CD4-positive, alpha-beta T cell treated with Interleukin-15 for 4 hours (primary cell): ENCODE measurements at places on chromosomes 2 and 18.
A peak's percentile ranks its signal among the peaks of the same experiment; 100 is the strongest.

GRCh38 chr2:124646166-124646815 lies 621.2 kb downstream of the CNTNAP5 start:
- no peak for DNase-seq

- no peak for DNase-seq
Observed at GRCh38 chr2:37819186-37819585, 105.9 kb upstream of the RMDN2 start.

DNA sequence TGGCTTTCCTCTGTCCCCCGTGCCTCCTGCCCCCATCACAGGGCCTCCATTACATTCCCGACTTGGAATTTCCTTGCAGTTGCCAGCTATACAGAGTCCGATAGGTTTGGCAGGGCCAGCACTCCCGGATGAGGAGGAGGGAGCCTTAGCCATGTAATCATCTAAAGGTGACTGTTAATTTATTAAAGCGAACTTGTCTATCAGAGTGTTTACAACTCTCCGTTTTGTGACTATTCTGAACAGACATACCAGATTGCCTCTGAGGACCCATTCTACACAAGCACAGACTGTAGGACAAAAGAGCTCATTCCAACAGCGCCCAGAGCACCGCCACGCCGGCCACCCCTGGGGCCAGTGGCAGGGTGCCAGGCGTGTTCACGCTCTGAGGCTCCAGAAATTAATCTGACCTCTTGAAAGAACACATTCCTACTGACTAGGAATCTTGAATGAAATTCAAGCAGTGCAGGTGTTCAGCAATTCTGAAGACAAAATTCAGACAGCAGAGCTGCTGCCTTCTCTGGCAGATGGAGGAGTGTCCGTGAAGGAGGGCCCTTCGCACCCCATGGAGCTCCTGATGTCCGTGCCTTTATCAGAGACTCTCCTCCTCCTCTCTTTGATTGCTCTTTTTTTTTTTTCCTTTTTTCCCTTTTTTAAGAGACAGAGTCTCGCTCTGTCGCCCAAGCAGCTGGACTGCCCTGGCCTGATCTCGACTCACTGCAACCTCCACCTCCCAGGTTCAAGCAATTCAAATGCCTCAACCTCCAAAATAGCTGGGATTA lies 58.1 kb upstream of the RALBP1 start:
- no peak for DNase-seq

DNA sequence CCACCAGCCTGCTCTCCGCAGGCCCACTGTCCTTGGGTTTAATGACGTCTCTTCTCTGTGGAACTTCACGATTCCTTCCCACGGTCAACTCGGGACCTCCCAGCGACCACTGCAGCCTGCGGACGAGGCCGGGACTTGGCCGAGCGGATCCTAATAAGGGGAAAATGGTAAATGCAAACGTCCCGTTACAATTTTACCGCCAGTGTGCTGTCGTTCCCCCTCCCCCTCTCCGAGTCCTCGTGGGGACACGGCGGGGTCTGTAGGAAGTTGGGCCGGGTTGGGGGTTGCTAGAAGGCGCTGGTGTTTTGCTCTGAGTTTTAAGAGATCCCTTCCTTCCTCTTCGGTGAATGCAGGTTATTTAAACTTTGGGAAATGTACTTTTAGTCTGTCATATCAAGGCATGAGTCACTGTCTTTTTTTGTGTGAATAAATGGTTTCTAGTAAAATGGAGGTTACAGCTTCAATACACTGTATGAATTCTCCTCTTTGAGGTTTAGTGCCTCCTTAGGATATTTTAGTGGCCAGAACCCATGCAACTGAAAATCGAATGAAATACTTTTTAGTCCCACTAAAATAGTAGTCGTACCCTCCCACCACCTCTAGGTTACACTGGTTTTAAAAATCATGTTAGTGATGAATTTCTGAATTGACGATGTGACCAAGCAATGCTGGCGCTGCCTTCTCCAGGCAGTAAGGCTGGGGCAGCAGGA lies 2.3 kb downstream of the HOXD11 start:
- DNase-seq: no peak

GRCh38 chr2:182247831-182248230 lies 179.0 kb downstream of the PDE1A start:
- no peak for DNase-seq

- no peak for DNase-seq
Observed at GRCh38 chr18:73884868-73885267, 262.8 kb downstream of the FBXO15 start.

DNA sequence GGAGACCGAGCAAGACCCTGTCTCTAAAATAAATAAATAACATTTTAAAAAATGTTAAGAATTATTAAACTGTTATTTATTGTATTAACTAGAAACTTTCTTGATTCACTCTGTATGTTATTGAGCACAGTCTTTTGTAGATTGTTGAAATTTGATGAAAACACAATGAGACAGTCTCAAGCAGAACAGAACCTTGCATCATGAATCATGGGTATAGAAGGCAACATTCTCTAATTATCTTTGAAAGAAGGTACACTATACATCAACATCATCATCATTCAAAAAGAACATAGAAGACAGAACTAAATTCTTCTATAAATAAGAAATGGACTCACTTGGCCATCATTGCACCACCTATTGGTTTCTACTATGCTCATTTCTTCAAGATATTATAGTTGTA lies 67.7 kb downstream of the SLC8A1 start:
- DNase-seq: no peak

- DNase-seq: no peak
Observed at GRCh38 chr18:63378919-63379638, 12.1 kb upstream of the KDSR start.

DNA sequence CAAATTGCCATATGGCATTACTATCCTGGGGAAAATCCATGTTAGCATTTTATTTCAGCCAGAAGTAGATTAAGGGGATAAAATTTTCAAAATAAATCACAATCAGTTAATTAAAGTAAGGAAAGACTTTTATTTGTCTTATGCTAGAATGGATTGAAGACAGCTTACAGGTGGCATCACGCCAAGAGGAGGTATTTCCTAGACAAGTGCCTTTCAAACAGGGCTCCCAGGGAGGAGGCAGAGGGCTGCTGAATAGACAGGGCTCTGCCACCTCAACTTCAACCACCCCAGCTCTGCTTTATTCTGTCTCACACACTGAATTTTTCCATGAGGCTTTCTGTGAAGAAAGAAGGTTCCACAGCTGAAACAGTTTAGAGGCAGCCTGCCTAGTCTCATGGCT lies 12.2 kb downstream of the CCDC68 start:
- DNase-seq: no peak

GRCh38 chr2:55090702-55091101 lies 40.5 kb upstream of the RTN4 start:
- DNase-seq: no peak

DNA sequence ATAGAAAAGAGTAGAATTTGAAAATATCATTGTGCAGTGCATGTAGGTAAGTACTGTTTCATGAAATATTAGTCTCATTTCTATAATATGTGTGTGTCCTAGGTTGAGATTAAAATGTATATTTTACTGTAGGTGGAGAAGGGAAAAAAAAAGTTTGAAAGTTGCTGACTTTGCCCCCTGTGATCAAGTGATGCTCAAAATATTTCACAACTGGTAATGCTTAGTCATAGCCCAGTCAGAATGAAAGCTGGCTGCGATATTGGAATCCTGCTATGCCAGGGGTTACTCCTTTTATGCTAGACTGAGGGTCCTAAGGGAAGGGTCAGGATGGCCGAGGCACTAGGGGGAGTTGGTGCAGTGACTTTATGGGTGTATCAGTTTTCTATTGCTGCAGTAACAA lies 19.5 kb upstream of the CFAP36 start:
- DNase-seq: no peak

GRCh38 chr2:207434899-207435465 lies 94.8 kb upstream of the CREB1 start:
- no peak for DNase-seq

GRCh38 chr2:233414777-233415570 lies 60.7 kb downstream of the DGKD start:
- DNase-seq: peak; percentile 70

DNA sequence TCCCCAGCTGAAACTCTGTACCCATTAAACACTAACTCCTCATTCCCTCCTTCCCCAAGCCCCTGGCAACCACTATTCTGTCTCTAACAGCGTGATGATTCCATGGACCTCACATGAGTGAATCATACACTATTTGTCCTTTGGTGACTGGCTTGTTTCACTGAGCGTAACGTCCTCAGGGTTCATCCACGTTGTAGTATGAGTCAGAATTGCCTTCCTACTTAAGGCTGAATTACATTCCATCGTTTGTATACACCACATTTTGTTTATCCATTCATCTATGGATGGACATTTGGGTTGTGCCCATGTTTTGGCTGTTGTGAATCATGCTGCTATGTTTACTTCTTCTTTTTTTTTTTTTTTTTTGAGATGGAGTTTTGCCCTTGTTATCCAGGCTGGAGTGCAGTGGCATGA lies 19.6 kb upstream of the CABLES1 start:
- no peak for DNase-seq

GRCh38 chr18:26863122-26863879 lies 2.2 kb downstream of the AQP4 start:
- DNase-seq: no peak

- no peak for DNase-seq
Observed at GRCh38 chr18:26875040-26875654, 9.6 kb upstream of the AQP4 start.

DNA sequence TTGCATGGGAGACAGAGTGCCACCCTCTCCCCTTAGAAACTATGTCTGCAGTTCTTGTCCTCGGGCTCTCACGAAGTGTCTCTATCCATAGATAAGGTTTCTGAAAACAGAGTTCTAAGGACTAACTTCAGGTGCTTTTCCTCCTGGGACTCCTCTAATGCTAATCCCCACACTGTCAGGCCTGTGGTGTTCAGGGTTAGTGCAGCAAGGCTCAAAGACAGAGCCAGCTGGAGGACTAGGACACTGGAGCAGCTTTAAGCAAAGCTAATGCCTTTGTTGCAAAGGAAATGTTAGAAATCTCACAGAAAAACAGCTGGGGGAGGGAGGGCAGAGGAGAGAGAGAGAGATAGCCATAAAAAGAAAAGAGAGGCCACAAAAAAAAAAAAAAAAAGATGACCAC lies 824.0 kb upstream of the FSHR start:
- no peak for DNase-seq

GRCh38 chr2:90077948-90078347 lies 1386.5 kb downstream of the RPIA start:
- no peak for DNase-seq

DNA sequence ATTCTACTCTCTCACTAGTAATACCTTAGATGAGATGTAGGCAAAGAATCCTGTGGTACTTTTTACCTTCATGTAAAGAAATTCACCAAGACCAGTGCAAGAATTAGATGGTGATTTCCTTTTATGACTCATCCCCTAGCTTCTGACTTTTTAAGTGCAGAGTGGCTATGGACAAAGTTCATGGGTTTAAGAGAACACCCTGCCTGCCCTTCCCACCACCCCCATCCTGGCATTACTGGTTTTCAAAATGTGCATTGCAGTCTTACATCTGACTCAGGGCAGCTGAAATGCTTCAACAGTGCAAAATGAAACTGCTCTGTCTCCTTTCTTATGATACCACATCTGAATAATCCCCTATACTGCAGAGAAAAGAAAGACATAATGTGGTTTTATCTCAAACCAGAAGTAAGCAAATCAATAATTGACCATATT lies 22.6 kb downstream of the MAIP1 start:
- no peak for DNase-seq

- DNase-seq: no peak
Observed at GRCh38 chr2:60634438-60634837, 81.0 kb upstream of the BCL11A start.

- DNase-seq: no peak
Observed at GRCh38 chr18:79853993-79854364, 56.2 kb downstream of the KCNG2 start.
